NCI-H510A treated with DMSO at 0.1 percent for 48 hours (cell line): ENCODE measurements at places on chromosomes 11 and 22.

DNA sequence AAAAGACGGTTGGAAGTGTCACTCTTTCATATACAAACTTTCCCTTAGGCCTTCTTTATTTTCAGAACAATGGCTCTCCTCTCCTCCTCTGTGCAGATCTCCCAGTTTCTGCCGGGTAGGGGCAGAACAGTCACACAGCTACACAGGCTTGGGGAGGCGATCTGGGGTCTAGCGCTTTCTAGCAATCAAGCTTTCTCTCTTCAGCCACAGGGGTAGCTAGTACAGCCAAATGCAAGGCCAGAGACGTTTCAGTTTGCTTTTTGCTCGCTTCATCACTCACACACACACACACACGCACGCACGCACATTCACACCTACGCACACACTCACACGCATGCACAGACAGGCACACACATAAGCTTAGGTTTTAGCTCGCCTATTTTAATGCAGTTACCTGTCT, 104.3 kb downstream of the SPATA19 start:
- DNase-seq, result no peak

DNA sequence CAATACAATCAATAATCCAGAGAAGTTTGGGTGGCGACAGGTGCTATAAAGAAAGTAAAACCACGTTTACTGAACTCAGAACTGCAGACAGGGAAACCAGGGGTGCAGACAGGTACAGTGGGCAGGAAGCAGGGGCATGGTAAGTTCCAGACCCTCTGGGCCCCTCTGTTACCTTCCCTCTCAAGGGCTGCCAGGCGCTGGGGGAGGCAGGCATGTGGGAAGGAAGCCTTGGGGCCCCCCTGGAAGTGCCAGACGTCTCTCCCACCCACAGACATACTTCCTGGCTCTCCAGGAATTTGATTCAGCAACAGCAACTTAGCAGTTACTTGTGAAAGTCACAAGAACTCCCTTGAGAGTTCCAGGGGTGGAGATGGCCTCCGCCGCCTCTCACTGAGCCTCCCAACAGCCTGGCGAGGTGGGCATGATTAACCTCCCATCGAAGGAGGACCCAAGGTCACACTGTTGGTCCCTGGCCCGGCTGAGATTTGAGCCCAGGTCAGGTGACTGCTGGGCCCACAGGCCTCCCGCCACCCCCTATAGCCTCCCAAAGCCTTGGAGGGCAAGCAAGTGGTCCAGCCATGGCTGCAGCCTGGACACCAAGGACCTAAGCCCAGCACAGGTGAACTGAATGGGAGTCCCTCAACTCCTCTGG, 14.1 kb upstream of the TSKU start:
- DNase-seq, result no peak

- no peak for DNase-seq
These were observed 856.2 kb upstream of the CCDC90B start for GRCh38 chr11:84142411-84142810.

GRCh38 chr22:48495751-48496080, 1332.0 kb downstream of the BRD1 start:
- DNase-seq, result no peak

DNA sequence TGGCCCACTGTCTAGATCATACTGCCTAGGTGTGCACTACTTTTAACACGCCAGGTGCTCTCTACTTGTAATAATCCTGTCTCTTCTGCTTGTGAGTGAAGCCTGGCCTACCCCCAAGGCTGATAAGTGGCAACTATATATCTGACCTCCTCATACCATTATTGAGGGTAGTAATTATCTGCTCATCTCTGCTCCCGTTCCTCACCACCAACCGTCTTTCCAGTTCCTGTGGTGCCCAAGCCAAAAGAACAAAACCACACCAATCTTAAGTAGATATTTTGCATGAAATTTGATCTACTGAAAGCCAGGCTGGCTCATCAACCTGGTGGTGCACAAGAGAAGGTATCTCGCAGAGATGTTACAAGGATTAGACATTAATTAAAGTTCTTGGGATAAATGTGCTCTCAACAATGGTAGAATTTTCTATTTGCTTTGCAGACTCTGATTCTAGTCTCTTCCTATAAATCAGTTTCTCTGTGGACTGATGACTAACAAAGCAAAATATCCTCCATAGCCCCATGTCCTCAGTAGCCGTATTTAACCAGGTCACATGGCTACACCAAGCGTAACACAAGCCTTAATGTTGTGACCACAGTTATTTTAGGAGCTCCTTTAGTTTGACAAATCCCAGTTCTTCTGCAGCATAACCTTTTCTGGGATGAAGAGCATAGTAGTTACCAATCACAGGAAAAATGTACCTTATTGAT, 267.2 kb downstream of the NTM start:
- no peak for DNase-seq

DNA sequence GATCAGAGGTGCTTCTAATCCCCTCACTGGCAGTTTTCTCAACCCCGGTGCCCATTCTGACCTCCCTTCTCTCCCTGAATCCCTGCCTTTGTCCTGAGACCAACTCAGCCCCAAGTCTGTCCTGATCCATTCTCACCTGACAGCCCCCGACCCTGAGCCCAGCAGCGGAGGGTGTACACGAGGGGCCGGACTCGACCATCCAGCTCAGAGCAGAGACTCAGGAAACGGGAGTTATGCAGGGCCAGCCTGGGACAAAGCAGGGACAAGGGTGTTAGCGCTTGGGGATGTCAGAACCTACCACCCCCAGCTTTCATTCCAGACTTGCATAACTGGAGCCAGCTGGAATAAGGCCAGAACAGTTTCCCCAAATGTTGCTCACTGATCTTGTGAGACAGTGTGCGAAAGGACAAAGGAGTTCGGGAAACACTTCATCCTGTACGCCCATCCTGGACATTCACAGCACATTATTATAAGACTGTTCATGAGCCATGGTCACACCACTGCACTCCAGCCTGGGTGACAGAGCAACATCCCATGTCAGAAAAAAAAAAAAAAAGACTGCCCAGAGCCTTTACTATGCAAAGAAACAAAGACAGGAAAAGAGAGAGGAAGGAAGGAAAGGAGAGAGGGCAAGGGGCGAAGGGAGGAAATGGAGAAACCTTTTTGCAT, 3.5 kb upstream of the EEF1G start:
- no peak for DNase-seq

- no peak for DNase-seq
These were observed 57.2 kb downstream of the INSC start for GRCh38 chr11:15171956-15172355.

- no peak for DNase-seq
These were observed 24.3 kb upstream of the ADSL start for GRCh38 chr22:40322021-40322420.
